ENCODE measurements at places on chromosomes 12 and 14. TPM values are rescaled to one million over a fixed set of nuclear protein-coding genes. Genes with fewer than 3 reads are reported as not detected.

The CCDC197 gene
- not detected for total RNA-seq

GRCh38 chr12:18368594-18368993 lies 107.3 kb downstream of the PIK3C2G start:
- no peaks in the 10 kb centered on the region for H3K36me3 ChIP-seq
- no peak for DNase-seq
- H3K4me3 ChIP-seq: no peak overlapping the region
- no peaks in the 10 kb centered on the region for H3K27me3 ChIP-seq
- H3K4me1 ChIP-seq: no peaks in the 10 kb centered on the region
- H3K27ac ChIP-seq: no peak overlapping the region

The CAPZA3 gene
- not detected for total RNA-seq

- no peak for DNase-seq
- H3K4me1 ChIP-seq: no peaks in the 10 kb centered on the region
Observed at GRCh38 chr12:52618866-52619265, 507 bp upstream of the KRT73 start.

The TMEM19 gene
- 18.9 TPM for total RNA-seq

The OAS1 gene
- 0.64 TPM for total RNA-seq

DNA sequence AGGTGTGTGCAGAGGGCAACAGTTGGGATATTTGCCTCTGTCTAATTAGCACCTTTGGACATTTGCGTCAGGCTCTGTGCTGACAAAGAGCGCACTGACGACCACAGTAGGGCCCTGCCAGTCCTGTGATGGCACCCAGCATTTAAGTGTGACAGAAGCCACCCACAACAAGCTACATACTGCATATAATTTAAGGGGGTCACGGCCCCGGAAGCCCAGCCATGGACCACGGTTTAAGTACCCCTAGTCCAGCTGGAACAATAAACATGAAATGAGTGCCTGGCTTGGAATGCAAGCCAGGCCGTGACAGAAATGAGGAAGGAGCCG lies 16.8 kb upstream of the DYNC1H1 start:
- H3K27me3 ChIP-seq: peaks cover 2% of the 10 kb centered on the region
- H3K27ac ChIP-seq: peak overlapping the region; percentile 75
- no peaks in the 10 kb centered on the region for H3K36me3 ChIP-seq

DNA sequence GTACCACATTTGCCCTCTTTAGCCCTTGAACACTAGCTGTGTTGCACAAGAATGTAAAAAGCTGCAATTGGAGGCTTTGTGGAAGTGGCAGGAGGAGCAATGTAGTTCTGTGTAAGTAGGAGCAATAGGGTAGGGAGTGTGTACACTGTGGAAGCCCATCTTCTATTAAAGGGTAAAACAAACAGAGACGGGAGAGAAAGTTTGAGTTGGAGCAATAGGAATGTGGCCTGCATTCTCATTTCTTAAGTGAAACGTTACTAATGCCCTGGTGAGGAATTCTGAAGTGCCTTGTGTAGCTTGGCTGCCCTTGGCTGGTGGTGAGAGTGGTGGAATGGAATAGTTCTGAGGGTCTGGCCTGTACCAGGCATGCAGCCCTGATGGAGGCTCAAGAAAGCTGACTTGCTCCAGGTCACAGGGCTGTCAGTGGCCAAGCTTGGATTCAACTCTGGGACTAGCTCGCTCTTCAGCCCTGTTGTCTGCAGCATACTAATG lies 38.8 kb upstream of the ATP23 start:
- H3K27ac ChIP-seq: no peak overlapping the region
- no peaks in the 10 kb centered on the region for H3K36me3 ChIP-seq
- H3K4me3 ChIP-seq: no peak overlapping the region

The GALNT16 gene
- 0.32 TPM for total RNA-seq

GRCh38 chr14:85252011-85252410 lies 277.9 kb upstream of the FLRT2 start:
- no peaks in the 10 kb centered on the region for H3K36me3 ChIP-seq
- no peak for DNase-seq
- no peak overlapping the region for H3K4me3 ChIP-seq

The DNAI7 gene
- 0.52 TPM for total RNA-seq

The KRT2 gene
- total RNA-seq: not detected

GRCh38 chr12:9669534-9669933 lies at the start of gene CLEC2D:
TSS of gene CLEC2D (plus strand) at chr12:9669713. CDS start at chr12:9669735, 22 bp downstream.
- H3K36me3 ChIP-seq: no peaks in the 10 kb centered on the region
- H3K4me3 ChIP-seq: no peak within 1 kb of the TSS
- peaks cover 18% of the 10 kb centered on the region for H3K4me1 ChIP-seq

The PMCH gene
- not detected for total RNA-seq

The ETV6 gene
- 14.1 TPM for total RNA-seq

DNA sequence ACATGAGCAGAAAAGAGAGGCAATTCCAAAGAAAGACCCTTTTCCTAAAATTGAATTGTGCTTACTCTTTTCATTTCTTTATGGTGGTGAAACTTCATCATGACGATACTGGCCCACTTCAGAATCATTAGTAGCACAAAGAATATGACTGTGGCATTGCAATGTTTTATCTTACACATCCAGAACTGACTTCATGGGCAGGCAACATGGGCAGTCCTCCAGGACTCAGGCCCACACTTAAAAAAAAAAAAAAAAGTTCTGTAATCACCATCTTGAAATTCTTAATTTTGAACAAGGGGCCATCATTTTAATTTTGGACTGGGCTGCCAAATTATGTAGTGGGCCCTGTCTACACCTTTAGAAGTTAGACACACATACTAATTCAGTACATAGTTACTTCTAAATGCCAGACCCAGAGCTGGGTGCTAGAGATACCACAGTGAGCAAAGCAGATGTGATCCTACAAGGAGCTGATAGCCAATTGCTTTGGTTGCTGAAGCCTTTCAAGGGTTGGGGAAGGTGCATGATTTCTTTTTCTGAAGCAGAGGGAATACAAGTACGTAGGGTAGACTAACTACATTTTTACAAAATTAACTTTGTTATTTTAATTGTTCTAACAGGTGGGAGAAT lies 35.2 kb downstream of the HELB start:
- H3K36me3 ChIP-seq: no peaks in the 10 kb centered on the region
- H3K4me3 ChIP-seq: no peak overlapping the region
- no peaks in the 10 kb centered on the region for H3K4me1 ChIP-seq
- no peak overlapping the region for H3K27ac ChIP-seq
- H3K27me3 ChIP-seq: no peaks in the 10 kb centered on the region
- no peak for DNase-seq

DNA sequence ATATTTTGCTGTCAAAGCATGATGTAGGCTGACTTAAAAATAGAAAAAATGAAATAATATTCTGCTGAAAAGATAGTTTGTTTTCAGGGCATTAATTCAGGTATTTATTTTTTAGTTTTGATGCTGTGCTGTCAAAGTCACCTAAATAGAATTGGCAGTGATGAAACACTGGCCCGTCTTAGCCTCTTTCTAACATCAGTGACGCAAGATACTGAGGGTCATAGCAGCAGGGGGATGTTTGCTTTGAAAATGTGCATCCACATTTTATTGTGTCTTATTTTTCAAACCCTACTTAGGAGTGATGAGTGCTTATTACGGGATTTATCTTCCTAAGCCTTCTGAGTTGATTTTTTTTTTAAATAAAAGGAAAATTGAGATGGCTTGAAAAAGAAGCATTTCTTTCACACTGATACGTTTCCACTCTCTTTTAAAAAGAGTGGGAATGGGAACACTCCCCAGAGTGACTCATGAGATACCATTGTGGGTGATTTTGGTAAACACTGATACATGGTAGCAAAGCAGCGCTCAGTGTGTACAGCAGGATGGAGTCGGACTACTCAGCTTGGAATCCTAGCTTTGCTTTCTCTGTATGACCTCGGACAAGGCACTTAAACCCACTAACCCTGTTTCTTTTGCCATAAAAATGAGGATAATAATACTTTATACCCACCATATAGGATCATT lies 290.8 kb downstream of the ERC1 start:
- H3K27ac ChIP-seq: no peak overlapping the region
- H3K36me3 ChIP-seq: no peaks in the 10 kb centered on the region
- no peaks in the 10 kb centered on the region for H3K27me3 ChIP-seq
- no peaks in the 10 kb centered on the region for H3K4me1 ChIP-seq

GRCh38 chr12:122148657-122149056 lies 25.4 kb downstream of the IL31 start:
- H3K4me3 ChIP-seq: no peak overlapping the region
- H3K36me3 ChIP-seq: no peaks in the 10 kb centered on the region
- H3K27me3 ChIP-seq: no peaks in the 10 kb centered on the region
- no peaks in the 10 kb centered on the region for H3K4me1 ChIP-seq

The LBHD2 gene
- total RNA-seq: not detected

- H3K4me3 ChIP-seq: no peak overlapping the region
- no peak for DNase-seq
- H3K4me1 ChIP-seq: no peaks in the 10 kb centered on the region
- no peaks in the 10 kb centered on the region for H3K36me3 ChIP-seq
- H3K27ac ChIP-seq: no peak overlapping the region
- H3K27me3 ChIP-seq: no peaks in the 10 kb centered on the region
Observed at GRCh38 chr12:2372735-2373134, 319.9 kb downstream of the CACNA1C start.

The VDR gene
- total RNA-seq: 9.5 TPM

GRCh38 chr14:33711194-33711593 lies 239.7 kb downstream of the EGLN3 start:
- peaks cover 40% of the 10 kb centered on the region for H3K27me3 ChIP-seq
- no peaks in the 10 kb centered on the region for H3K4me1 ChIP-seq
- H3K27ac ChIP-seq: no peak overlapping the region
- H3K36me3 ChIP-seq: no peaks in the 10 kb centered on the region
- DNase-seq: no peak
- no peak overlapping the region for H3K4me3 ChIP-seq

GRCh38 chr14:94346841-94347240 lies 23.7 kb upstream of the SERPINA6 start:
- no peak for DNase-seq
- no peak overlapping the region for H3K27ac ChIP-seq
- no peaks in the 10 kb centered on the region for H3K27me3 ChIP-seq
- no peaks in the 10 kb centered on the region for H3K36me3 ChIP-seq
- no peak overlapping the region for H3K4me3 ChIP-seq
- peaks cover 14% of the 10 kb centered on the region for H3K4me1 ChIP-seq

The PALS1 gene
- total RNA-seq: 18.0 TPM

The KCNJ8 gene
- total RNA-seq: 0.17 TPM

DNA sequence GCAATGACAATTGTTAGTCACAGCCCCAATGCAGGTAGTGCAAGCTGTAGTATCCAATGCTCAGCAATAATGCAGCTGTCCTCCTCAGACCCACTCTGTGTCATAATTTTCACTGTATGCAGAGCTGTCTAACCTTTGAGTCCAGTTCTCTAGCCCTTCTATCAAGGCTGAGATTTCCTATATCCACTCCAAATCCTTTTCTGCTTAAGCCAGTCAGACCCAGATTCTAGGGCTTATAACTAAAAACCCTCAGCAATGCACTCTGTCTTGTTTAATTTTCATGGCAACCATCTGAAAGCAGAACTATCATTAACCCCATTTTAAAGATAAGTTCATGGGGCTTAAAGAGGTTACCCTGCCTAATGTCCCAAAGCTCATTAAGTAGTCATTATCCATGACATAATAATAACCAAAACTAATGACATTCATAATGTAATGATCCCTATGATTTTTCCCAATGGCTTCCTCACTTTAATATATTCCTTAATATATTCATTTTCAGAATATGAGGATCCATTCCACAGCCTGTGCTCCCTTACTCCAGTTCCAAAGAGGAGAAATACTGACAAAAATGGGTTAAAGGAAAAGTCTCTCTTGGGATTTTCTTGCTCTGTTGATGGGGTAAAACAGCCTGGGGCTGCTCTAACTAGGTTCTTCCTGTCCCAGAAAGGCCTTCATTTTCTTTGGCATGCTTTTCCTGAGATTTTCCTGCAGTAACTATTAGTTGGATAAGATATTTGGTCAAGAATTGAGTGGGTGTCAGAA lies 29.5 kb downstream of the TXNDC16 start:
- no peaks in the 10 kb centered on the region for H3K36me3 ChIP-seq
- no peak overlapping the region for H3K4me3 ChIP-seq
- no peaks in the 10 kb centered on the region for H3K4me1 ChIP-seq
- no peak for DNase-seq

The SYNDIG1L gene
- not detected for total RNA-seq

DNA sequence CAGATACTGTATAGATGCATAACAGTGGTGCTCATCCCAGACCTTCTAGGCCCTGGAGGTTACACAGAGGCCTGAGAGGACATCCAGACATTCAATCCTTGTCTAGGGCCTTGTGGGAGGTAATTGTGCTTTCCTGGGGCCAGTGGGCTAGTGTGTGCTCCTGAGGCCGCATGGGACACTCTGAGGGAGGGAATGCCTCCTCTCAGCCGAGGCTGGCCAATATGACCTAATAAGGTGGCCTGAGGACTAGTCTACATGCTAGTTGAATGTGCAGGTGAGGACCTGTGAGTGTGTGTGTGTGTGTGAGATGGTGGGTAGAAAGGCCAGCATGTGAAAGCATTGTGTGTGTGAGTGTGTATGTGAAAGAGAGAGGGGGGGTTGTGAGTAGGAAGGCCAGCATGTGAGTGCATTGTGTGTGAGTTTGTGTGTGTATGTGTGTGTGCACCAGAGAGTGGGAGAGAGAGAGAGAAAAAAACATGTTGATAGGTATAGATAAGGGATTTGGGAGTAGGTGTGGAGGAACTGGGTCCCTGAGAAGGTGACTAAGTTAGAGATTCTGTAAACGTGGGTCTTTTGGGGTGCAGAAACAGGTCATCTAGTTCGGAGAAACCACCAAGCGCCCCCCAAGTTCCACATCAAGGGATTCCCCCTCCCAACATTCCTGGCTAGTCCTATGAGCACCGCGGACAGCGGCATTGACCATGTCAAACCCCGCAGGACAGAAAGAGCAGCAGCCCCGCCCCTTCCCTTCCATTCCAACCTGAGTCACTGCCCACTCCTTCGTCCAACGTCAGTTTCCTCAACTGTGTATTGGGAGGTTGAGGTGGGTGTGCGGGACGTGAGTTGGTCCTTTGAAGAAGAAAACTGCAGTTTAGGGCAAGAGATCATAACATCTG lies 9.7 kb upstream of the KRT81 start:
- DNase-seq: no peak
- H3K4me3 ChIP-seq: no peak overlapping the region
- H3K27ac ChIP-seq: no peak overlapping the region
- no peaks in the 10 kb centered on the region for H3K36me3 ChIP-seq
